CD4-positive, alpha-beta T cell treated with Interleukin-6 at 100 ng/mL for 8 hours (primary cell): ENCODE measurements at places on chromosomes 3 and 15.

- no peak for DNase-seq
Observed at GRCh38 chr15:68466876-68467275, 34.9 kb upstream of the ITGA11 start.

DNA sequence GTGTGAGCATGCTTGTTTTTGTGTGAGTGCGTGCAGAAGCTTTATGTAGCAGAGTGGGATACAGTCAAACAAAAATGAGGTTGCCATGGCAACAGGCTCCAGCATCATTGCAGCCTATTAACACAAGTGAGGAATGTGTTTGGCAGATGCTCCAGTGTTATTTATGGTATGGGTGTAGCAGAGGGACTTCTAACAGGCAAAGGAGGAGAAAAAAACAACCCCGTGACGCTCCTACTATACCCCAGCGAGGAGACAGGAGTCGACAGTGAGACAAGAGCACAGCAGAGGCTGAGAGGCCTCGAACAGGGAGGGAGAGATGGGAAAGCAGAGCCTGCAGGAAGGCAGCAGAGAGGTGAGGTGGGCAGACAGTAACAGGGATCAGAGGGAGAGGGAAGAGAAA, 4.9 kb downstream of the ADCY5 start:
- no peak for DNase-seq

DNA sequence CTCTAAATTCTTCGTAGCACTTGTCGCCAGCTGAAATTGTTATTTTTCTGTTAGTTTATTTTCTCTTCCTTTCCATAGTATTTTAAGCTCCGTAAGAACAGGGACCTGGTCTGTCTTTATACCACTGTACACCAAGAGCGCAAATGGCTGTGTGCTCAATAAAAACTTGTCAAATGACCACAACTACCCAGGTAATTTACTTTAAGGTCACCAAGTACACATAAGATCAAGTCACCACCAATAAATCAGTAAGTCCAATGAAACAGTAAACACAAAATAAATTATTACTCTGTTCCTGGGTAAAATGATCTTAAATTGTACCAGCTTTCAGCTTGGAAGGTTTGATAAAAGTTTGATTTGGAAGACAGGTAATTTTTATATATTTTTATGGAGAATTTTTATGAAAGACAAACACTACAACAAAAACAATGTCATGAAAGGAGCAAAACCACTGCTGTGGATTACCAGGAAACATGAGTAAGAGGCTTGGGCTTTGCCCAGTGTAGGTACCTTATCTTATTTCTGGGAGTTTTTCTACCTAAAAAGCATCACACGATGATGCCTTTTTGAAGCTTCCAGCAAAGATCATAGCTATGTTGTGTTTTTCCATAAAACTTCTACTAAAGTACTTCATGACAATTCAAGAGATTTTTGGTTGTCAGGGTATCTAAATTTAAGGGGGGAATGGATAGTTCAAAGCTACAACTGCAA, 406.8 kb downstream of the SHQ1 start:
- DNase-seq: no peak

DNA sequence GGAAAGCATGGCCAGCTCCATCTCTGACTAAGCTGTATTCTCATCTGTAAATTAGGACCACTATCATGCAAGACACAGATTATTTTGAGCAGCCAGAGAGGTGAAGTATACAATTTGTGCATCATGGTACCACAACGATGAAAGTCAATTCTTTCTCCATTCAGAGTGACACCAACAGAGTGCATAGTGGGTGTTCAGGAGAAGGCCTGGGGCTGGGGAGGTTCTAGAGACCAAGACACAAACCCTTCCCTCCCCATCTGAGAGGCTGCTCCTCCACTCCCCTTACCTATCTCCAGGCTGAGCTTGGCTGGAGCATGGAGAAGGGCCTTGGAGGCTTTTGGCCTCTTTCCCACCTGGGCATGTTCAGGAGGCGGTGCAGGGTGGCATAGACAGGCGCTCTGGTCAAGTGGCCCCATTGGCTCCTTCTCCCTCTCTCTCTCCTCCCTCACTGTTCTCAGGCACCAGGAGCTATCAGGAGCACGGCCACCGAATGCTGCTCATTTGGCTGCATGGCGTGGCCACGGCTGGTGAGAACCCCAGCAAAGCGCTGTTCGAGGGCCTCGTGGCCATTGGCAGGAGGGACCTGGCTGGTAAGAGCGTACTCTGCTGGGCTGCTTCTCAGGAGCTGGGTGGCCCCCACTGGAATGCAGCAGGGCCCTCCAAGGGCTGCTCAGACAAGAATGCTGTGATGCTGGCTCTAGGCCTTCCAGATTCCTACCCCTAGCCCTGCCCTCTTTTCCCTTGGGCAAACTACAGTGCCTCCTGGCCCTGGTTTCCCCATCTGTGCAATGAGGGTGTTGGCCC, 37.9 kb downstream of the ANKDD1A start:
- DNase-seq: no peak

GRCh38 chr3:108342837-108343486, 46.6 kb downstream of the HHLA2 start:
- no peak for DNase-seq
